ENCODE measurements at places on chromosomes 6 and 20.

- no peak for DNase-seq
Observed at GRCh38 chr20:52785679-52786078, 186.5 kb upstream of the TSHZ2 start.

GRCh38 chr6:17289630-17290061 lies 8.5 kb downstream of the RBM24 start:
- no peak for DNase-seq

DNA sequence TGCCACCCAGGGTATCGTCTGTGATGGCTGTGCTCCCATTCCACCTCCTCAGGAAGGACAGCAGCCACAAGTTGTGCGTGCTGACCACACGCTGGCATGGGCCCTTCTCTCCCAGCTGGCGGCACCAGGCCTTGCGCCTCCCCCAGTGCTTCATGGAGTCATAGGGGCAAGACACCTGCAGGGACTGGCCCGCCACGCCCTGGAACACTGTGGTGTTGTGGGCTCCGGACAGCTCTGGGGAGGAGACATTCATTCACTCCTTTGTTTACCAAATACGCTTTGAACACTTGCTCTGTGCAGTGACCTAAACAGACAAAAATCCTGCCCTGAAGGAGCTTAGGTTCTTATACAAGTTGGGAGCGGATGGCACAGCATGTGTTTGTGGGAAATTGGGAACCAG lies 1.5 kb downstream of the TREM2 start:
- DNase-seq = no peak

GRCh38 chr6:80610846-80611245 lies 504.4 kb downstream of the BCKDHB start:
- peak; percentile 75 for DNase-seq

- no peak for DNase-seq
Observed at GRCh38 chr6:93040375-93040774, 379.0 kb downstream of the EPHA7 start.

DNA sequence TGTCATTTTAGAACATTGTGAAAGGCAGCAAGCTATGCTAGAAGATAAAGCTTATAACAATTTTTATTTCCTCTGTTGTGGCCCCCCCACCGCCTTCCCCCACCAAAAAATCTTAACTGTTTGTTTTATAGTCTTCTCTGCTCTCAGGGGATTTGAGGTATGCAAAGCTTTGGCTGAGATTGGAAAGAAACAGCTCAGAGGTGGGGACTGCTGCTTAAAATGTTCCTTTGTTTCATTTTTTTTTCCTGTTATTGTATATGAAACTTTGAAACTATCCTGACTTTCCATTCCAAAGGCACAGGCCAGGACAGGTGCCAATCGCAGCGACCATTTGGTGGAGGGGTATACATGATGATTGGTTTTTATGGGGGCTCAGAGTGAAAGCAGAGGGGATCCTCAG lies 114.7 kb upstream of the PHACTR1 start:
- no peak for DNase-seq

GRCh38 chr20:51801122-51801822 lies 1.0 kb downstream of the SALL4 start:
- no peak for DNase-seq

DNA sequence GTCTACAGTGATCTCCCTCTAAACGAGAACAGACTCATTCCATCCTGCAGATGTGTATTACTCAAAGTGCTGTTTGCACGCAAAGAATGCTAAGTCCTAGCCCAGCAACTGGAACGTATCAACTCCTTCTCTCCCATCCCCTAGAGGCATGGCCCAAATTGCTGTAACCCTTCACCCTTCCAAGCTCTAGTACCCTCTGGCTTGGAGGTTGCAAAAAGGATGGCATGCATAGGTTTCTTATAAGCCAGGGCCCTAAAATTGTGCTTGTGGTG lies 71.5 kb upstream of the TGM3 start:
- peak; percentile 9 for DNase-seq

DNA sequence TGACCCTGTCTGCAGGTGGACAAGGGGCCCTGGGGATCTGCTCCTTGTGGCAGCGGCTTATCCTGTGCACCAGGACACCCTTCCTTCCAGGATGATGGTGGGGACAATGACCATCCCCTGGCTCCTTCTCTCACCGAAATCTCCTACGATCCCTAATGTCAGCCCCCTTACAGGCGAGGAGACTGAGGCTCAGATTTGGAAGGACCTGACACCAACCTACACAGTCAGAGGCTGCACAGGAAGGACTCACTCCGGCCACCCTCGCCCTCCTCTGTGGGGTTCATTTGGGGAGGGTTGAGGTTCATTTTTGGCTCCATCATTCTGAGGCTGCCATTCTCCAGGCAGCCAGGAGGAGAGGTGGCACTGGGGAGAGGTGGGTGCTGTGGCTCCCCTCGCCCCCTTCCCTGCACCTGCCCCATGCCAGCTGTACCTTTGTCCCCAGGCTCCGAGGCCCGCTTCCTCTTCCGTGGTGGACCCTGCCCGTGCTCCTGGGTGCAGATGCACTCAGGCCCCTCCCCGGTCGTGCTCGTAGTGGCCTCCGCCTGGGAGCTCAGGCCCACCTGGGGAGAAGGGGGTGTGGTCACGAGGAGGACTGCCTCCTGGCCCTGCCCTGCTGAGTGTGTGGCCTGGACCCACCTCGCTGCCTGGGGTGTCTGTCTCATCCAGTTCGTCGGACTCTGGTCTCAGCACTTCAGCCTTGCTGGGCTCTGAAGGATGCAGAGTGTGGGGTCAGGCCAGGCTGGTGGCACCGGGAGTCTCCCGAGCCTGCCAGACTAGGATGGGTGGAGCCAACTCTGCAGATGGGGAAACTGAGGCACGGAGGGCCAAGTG lies 5.3 kb upstream of the CABLES2 start:
- DNase-seq = no peak

- DNase-seq = no peak
Observed at GRCh38 chr20:64099086-64099786, 8.1 kb downstream of the NPBWR2 start.

DNA sequence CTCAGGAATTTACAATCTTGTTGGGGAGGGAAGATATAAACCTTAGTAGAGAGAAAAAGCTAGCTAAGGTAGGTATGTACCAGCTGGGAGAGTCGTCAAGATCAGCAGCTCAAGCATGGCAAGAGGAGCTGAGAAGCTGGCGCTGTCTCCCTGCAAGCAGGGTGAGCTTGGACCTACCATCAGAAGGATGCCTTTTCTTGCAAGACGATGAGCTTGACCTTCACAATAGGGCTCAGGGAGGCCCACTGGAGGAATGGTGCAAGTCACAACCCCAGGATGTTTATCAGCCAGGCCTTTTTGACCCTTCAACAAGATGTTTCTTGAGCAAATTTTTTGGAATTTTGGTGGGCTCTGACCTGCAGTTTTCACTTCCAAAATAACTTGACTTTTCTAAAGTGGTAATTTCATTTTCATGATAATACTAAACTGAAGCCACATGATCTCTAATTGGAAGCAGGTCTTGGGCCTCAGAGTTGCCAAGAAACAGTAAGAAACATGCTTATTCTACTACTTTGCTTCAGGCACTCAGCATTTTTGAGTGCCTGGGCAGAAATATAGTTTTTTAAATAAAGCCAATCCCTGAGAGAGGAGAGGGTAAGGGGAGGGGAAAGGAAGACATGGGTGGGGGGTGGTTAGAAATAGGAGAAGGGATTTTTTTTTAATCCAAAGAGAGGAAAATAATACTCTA lies 258.1 kb downstream of the CLIC5 start:
- no peak for DNase-seq

GRCh38 chr6:161369339-161369738 lies 95.5 kb upstream of the AGPAT4 start:
- DNase-seq = peak; percentile 75

DNA sequence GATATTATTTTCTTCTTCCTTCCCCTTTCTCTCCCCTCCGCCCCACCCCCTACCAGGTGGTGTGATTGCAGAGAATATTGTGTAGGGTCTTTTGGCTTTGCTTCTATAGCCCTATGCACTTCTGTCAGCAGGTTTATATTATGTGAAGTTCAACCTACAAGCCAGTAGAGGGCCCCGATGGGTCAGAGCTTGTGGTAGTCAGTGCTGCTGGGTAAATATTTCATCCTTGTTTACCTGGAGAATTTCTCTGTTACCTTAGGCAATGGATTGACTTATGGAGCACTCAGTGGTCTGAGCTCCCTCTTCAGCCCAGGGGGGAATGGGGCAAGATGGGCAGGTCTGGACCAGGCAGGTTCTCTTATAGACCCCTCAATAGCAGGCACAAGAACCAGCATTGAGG lies 720.9 kb downstream of the GRIK2 start:
- DNase-seq = peak; percentile 19

- no peak for DNase-seq
Observed at GRCh38 chr6:169989594-169989993, 238.2 kb downstream of the ERMARD start.

DNA sequence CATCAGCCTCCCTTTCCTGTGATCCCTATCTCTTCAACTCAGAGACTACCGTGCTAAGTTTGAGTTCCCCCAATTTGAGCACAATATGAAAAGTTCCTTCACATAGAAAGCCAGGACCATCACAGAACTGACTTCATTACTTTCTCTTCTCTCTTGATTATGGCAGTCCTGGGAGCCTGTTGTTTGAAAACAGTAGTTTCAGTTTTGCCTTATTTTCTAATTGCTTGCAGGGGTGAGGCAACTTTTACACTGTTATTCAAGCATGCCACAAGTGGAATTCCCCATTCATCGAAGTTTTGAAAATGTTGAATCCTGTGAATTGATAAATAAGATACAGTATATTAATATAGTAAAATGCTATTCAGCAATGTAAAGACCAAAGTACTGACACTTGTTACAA lies 569.7 kb upstream of the MARCKS start:
- no peak for DNase-seq

- DNase-seq = no peak
Observed at GRCh38 chr20:53837126-53837826, 233.1 kb downstream of the BCAS1 start.

DNA sequence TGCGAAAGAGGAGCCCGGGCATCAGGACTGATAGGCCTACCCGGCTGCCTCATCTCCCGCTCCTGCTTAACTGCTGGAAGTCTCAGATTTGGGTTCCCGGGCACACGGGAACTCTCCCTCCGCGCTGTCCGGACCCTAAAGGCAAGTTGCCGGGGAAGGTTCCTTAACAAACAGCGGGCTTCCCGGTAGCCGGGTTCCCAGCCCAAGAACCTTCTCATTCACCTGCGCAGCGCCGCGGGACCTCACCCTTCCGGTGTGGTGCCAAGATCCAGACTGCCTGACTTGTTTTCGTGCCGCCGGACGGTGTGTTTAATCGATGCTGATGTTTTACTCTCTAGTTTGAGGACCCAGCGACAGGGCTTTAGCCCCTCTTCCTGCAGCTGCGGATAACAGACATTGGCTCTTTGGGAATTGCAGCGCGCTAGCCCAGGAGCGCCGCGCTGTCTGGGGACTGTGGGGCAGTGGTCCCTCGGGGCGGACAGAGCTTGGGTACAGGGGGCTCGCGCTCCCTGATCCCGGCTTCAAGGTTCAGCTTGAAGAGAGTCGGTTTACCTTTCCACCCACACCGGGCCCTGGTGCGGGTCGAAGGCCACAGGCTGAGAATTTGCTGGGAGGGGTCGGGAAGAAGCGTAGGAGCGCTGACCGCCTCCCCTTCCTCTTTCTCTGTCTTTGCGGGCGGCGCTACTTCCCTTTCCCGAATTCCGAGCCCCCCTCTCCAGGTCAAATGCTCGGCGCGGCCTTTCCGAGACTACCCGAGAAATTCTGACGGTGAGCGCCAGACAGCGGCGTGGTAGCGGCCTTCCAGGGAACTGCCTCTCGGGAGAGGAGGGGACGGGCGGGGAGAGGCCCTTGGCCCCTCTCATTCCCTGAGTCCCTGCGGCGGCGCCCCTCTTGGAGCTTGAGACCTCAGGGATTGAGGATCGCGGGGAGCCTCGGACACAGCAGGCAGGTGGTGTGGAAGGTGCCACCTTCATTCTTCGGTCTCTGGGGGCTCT lies 17.2 kb downstream of the ABT1 start:
- DNase-seq = no peak

GRCh38 chr6:54086439-54086838 lies 24.8 kb upstream of the MLIP start:
- no peak for DNase-seq

DNA sequence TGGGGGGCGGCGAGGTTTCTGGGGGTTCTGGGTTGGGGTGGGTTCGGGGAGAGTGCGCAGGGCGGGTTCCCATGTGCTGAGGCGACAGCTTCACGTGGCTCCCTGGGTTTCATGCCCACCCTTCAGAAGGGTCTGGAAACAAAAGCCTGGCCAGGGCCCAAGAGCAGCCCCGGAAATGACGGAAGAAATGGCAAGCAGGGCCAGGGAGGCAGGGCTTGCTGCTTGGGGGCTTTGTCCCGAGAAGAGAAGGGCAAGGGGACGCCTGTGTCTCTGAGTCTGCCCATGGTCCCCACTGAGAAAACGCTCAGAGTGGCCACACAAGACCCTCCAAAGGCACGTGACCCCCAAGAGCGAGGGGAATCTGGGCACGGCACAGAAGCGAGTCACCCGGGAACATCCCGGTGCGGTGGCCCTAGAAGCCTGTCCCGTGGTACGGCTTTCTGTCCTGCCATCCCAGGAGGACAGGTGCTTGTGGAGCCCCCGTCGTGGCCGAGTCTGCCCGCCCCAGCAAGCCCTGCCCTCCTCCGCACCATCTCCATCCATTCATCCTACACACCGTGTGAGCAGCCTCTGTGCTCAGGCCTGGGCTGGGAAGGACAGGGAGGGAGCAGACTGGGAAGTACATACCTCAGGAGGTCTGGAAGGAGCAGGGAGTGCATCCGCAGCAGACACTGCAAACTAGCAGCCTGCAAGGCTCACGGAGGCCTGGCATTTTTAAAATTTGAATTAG lies 9.0 kb downstream of the NPEPL1 start:
- DNase-seq = no peak

- DNase-seq = peak; percentile 31
Observed at GRCh38 chr6:161498359-161498758, 224.5 kb upstream of the AGPAT4 start.

DNA sequence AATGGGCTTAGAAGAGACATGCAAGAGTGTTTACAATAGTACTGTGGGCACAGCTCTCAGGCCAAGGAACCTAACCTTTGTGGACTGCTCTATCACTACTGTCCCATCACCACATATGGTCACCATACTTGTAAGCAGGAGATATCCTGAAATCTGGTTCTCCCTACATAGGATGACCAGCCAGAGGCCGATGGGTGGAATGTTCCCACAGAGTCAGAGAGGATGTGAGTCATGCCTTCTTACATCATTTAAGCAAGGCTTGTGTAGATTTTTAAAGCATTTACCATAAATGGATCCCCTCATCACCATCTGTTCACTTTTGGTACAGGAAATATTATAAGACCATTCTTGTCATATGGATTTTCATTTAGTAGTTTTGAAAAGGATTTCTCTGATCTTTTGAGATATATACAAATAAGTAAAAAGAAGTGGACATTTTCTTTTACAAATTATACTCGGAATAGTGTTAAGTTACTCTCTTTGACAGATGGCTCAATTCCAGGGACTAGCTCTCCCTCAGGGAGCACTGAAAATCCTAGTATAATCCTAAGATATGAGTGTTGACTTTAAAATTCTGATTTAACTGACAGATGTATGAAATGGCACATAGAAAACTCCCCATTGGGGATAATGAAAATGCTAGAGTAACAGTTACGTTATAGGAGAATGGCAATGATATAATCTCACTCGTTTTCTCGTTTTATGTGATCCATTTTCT lies 6.6 kb downstream of the HTR1B start:
- DNase-seq = peak; percentile 99
